ENCODE measurements at places on chromosomes 1 and 21.

DNA sequence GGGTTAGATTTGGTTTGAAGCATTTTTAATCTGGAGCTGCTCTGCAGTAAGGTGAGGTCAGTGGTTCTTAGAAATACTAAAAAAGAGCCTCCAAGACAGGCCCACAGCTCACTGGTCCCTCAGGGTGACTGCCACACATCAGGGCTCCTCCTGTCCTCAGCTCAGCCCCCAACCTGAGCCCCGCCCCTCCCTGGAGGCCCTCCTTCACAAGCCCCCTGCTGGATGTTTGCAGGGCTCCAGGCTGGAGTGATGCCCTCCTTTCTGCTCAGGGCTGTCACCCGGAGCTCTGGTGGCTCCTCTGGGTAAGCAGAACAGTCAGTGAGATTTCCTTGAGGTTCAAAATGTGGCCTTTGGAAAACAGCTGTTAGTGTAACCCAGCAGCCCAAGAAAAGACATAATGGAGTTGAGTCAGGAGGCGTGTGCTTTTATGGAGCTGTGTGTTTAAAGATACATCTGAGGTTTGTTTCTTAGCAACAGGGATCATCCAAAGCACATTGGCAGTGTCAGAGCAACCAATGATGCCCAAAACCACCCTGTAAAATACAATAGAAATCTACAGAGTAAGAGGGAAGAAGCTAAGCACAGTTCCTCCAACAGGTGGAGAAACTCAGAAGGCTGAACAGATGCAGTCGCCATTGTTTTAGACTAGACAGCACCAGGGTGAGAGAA, 21.4 kb downstream of the STUM start:
- peak; percentile 12 for DNase-seq

- no peak for DNase-seq
These were observed 133.2 kb upstream of the CACNA1E start for GRCh38 chr1:181350131-181350530.

DNA sequence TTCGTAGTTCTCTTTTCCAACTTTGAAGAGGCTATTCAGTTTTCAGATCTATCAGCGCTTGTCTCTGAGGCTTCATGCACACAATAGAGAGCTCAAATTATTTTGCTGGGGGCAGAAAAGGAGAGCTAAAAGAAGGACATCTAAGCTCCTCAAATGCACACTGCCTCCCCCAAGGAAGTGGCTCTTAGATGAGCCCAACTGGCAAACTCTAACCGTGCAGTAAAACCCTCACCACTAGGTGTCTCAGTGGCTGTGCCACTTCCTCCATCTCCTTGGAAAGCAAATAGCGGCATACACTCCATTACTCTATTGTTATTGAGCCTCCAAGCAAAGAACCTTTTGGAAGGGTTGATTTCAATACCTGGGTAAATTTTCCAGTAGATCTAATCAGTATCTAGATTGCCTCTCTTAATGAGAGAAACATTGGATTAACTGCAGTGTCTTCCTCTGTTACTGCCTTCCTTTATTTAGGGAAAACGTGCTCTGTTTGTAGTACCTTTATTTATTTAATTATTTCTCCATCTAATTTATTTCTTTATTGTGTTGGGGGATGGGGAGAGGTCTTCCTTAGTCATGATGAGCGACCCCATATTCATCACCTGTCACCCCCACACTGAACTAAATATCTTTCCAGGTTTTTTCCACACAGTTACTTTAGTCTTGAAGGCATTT, 9.2 kb upstream of the SFPQ start:
- DNase-seq: peak; percentile 81

- DNase-seq: no peak
These were observed 36.9 kb upstream of the SRRM1 start for GRCh38 chr1:24606296-24606605.

- DNase-seq: no peak
These were observed 23.9 kb downstream of the ACOT11 start for GRCh38 chr1:54571803-54572541.

- no peak for DNase-seq
These were observed 150.8 kb downstream of the ROR1 start for GRCh38 chr1:63924600-63924999.

DNA sequence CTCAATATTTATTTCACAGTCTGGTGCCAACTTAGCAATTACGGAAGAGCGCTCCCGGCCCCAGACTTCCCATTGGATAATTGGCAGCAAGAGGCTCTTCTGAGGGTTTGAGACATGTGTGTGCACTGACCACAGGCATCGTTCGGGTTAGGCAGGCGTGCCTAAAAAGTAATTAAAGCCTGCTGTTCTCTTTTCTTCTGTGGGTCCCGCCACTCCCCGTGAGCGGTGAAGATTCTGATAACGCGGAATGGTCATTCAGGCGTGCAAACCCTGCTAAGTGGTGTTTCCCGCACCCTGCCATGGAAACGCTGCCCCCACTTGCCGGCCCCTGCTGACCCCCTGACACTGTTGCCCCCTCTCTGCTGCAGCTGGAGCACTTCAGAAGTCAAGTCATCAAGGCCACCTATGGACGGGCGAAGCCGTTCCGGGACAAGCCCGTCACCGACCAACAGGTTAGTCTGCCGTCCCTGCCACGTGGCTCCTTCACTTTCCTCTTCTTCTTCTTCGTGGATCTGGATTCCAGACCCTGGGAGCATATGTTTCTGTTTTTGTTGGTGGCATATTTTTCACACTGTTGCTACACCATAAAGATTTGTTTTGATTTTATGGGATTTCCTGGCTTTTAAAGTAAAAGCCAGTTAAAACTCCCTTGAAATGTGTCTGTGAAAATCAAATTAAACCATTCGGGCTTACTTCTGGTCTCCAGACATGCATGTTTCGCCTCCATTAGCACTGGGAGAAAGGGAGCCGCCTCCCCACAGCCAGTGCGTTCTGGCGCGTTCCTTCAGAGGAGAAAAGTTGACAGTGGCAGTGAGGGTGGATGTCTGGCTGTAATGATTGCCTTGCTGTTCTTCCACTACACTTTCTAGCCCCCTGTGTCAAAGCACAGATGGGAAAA, 79.9 kb downstream of the FHAD1 start:
- no peak for DNase-seq

GRCh38 chr1:30511563-30511962, 211.8 kb downstream of the MATN1 start:
- DNase-seq: no peak

- no peak for DNase-seq
These were observed 1659.8 kb downstream of the BRINP3 start for GRCh38 chr1:188817814-188818213.

DNA sequence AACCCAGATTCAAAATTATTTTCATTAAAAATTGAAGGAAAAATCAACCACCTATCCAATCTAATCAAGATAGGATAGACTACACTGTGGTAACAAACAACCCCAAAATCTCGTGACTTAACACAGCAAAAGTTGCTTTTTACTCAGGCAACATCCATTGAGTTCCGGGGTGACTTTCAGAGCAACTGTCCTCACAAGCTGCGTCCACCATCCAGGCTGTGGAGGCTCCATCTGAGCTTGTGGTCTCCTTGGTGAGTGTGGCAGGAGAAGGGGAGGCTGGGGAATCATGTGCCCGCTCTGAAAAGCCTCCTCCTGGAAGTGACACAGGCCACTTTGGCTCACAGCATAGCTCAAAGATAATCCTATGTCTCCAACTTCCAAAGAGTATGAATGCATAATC, 52.4 kb downstream of the CD2 start:
- no peak for DNase-seq

DNA sequence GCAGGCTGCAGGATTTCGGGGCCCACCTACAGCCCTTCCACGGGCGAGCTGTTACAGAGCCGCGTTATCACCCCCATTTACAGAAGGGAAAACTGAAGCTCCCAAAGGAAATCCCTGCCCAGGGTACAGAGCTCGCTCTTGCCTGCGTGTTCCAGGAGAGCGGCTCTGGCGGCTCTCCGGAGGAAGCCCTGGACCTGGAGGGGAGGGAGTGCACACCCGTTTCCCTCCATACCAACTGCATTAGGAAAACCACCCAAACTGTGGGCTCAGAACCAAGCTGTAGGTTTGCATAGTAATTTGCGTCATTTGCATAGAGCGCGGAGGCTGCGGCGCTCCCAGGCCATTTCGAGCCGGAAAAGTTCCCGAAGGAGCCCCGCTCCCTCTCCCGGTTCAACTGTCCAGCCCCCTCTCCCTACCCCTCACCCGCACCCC, 24.7 kb upstream of the ADGRB2 start:
- no peak for DNase-seq

DNA sequence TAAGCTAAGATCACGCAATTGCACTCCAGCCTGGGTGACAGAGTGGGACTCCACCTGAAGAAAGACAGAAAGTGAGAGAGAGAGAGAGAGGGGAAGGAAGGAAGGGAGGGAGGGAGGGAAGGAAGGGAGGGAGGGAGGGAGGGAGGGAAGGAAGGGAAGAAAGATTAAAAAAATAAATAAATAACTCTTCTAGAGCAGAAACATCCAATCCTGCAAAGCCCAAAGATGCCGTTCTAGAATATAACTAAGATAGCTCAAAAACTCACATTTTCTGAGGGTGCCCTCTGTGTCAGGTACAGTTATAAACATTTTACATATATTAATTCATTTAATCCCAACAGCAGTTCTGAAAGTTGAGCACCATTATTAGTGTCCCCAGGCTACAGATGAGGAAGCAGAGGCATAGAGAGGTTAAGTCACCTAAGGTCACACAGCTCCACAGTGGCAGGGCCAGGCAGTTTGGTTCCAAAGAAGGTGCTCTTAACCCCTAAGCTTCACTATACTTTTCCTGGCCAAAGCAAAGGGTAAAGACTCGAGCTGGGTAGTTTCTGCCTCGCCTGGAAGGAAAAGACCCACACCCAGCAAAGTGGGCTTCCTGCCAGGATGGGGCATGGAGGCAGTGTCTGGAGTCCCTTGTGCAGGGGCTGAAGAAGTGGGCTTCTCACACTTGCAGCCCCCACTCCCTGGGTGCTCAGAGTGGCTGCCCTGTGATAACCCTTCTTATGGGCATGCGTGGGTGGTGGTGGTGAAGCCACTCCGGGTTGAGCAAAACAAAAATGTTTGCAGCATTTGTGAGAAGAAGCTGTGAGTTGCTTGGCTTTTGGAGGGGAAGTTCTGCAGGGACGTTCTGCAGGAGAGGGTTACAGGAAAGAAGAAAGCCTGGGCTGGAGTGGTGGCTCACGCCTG, 7.9 kb upstream of the PIK3CD start:
- no peak for DNase-seq

DNA sequence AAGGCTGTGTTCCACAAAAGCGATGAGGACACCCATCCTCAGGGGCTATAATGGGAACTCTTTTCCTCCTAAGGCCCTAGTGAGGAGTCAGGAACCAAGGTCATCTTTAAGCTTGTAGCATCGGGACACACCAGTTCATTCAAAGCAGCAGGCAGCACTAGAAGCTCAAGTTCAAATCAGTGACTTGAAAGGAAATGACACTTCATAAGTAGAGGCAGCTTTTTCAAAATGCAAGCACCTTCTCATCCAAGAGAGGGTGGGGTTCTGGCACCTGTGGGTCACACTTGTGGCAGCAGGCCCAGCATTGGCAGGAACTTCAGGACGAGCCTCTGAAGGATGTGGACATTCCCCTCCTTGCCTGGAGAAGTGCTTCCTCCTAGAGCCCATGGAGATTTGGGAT, 496.3 kb downstream of the KIF26B start:
- DNase-seq: no peak

DNA sequence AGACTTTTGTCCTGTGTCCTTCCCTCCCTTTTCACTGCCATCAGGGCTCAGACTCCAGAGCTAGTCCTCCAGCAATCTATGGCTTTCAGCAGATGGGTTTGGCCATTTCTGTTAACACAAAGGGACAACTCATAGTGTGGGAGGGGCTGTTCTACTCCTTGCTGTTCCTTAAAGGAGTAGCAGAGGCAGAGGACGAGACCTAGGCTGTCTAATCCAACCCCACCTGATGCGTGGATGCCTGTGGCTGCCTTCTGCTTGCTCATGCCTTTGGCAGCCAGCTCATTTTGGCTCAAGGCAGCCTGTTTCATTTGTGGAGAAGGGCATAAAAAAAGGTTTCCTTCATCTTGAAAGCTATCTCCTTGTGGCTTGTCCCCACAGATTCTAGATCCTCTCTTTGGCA, 27.0 kb downstream of the MFSD2A start:
- no peak for DNase-seq

GRCh38 chr1:109163551-109163950, 49.6 kb downstream of the ELAPOR1 start:
- DNase-seq: no peak
